ENCODE measurements at places on chromosomes 2 and 18.

GRCh38 chr2:24374301-24374700 is 14.0 kb upstream of the ITSN2 start:
- peak; percentile 27 for DNase-seq

DNA sequence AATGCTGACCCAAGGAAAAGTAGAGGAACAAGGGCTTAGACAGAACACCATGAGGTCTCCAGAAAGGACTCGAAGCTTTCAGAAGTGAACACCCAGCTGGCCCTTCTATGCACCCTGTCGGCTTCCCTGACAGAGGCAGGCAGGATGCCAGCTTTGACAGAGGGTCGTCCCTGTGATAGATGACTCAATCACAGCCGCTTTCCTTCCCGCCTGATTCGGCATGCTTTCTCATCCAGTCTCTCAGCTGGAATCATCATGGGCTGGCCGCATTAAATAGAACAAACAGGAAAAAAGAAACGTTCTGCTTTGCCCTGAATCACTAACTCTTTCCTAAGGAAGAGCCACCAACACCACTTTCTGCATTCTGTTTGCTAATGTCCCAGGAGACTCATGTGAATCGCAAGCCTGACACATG is 140.3 kb upstream of the RAB12 start:
- DNase-seq, result peak; percentile 46

DNA sequence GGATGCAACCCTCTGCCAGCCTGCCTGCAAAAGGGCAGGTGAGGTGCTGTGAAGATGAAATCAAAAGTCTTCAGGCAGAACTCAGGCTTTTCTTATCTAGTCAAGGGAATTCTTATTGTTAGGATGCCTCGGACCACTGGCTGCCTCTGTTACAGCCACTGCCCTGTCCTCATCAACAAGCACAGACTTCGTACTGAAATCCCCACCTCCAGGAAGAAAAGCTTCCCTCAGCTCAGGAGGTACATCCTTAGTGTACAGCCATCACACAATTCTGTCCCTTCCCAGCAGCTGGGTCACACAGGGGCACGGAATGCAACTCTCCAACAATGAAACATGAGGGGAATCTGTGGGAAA is 10.1 kb upstream of the RNU4ATAC start:
- DNase-seq, result no peak

DNA sequence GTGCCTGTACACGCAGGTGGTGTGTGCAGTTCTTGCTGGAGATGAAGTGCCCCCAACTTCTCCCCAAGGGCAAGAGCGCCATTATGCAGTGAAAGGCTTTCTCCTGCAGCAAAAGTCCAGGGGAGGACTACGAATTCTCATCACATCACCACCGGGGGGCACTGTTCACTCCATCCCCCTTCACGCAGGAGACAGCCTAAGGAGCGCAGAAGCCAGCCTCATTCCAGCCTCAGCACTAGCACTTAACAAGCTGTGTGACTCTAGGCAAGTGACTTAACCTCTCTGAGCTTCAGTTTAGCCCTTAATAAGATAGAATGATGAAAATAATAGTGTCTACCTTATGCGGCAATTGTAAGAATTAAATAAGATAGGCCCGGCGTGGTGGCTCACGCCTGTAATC is 32.3 kb downstream of the DNMT3A start:
- peak; percentile 74 for DNase-seq

DNA sequence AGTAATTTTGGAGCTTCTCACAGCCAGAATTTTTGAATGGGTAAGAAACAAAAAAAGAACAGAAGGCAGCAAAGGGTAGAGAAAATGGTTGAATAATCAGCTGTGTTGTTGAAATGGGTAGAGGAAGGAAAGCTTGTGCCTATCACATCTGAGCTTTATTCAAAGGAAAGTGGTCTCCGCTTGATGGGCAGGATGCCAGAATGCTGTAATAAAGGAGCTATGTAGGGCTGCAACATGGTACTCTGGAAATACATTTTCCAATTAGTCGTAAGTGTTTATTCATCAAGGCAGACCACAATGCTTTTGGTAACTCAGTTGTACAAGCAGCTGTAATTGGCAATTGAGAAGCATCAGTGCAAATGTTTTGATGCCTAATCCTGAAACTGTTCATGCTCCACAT is 196.9 kb downstream of the ICOS start:
- DNase-seq, result peak; percentile 82

- DNase-seq, result no peak
Measured at GRCh38 chr2:133200684-133201421, 367.4 kb downstream of the NCKAP5 start.

DNA sequence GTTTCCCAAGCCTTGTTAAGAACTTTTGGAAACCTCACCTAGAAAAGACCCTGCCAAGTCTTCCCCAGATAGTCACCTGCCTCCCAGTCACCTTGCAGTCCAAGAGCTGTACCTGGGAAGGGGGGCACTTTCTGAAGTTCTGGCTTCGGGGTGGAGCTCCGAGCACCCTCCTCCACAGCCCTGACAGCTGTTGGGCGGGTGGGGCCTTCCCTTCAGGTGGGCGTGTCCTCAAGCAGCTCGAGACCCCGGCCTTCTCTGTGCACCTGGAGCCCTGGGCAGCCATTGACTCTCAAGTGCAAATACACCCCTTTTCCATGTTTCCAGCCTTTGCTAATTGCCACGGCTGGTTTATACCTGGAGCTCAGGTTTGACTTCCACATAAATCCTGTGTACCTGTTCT is 37.0 kb upstream of the IGFBP5 start:
- peak; percentile 73 for DNase-seq

GRCh38 chr2:194004590-194005206 is 1652.3 kb upstream of the SLC39A10 start:
- DNase-seq, result no peak

GRCh38 chr2:42949125-42949524 is 156.7 kb upstream of the HAAO start:
- no peak for DNase-seq

GRCh38 chr2:55809875-55810621 is 113.5 kb downstream of the EFEMP1 start:
- no peak for DNase-seq

DNA sequence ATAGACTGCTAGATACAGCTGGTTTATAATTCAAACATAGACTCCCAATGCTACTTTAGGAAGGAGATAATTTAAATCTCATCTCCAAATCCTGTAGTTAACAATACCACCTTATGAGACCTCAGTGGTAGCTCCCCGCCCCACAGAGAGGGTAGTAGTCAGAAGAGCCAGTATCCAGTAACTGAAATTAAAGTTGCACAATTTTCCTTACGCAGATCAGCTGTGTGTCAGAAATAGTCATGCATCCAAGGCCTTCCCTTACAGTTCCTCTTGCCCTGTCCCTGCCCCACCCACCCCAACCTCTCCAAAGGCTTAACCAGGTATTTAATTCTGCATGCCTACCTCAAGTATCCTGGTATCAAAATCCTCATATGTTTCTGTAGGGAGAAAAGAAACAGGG is 15.5 kb downstream of the MRPS5 start:
- DNase-seq, result no peak

- no peak for DNase-seq
Measured at GRCh38 chr2:123840574-123840973, 184.5 kb upstream of the CNTNAP5 start.

- DNase-seq, result no peak
Measured at GRCh38 chr2:16181741-16182090, 241.4 kb downstream of the MYCN start.

GRCh38 chr2:190069936-190070696 is 7.6 kb upstream of the MSTN start:
- DNase-seq, result peak; percentile 82

GRCh38 chr2:33378556-33379210 is 97.8 kb upstream of the RASGRP3 start:
- DNase-seq, result no peak

DNA sequence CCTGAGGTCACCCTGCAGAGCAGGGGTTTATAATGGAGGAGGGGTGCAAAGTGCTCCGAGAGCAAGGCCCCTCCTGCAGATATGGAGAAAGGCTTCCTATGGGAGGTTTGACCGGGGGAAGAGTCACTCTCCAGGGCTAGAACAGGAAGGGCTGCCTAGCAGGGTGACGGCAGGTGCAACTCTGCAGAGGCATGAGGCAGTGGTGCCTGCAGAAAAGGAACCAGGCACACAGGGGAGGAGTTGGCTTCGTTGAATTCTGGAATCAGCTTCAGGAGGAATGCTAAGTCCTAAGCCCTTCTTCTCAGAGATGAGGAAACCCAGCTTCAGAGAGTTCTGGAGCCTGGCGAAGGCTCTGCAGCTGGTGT is 17.5 kb upstream of the HPCAL1 start:
- peak; percentile 75 for DNase-seq

DNA sequence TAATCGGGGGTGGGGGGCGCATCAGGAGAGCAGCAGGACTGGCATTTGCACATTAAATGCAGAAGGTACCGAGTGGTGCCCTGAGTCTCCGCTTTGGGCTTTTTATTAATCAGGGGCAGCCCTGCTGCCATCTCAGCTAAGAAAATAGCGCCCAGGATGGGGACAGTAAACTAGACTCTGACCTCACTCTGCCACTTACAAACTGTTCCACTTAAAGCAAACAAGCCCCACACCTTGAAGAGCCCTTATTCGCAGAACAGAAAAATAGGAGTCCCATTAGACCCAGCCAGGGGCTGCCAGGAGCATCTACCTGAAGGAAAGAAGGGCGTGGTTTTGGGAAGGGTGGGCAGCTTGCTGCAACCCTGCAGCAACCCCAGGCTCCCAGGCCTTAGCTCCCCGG is 165.3 kb downstream of the TNS1 start:
- DNase-seq, result no peak

GRCh38 chr18:24033641-24034412 is 19.3 kb downstream of the TTC39C start:
- DNase-seq, result no peak

Data from NCI-H1417 (cell line).